Type B pancreatic cell (in vitro differentiated cells): ENCODE measurements at places on chromosomes 16 and 17.

DNA sequence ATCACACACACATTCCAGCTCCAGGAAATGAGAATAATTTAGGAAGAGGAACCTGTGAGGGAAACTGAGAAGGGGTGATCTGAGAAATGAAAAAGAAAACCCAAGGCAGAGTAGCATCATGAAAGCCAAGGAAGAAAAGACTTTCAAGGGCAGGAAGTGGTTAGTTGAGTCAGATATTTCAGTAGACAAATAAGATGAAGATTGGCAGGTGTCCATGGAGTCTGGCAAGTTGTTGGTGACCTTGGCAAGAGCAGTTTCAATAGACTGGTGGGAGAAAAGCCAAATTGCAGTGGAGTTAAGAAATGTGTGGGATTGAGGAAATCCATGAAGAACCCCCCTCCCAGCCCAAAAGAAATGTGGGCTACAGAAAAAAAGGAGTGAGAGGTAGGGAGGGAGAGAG, 10.7 kb downstream of the GNAO1 start:
- no peak for DNase-seq

GRCh38 chr17:76792348-76792747, 54.4 kb downstream of the MFSD11 start:
- no peak for DNase-seq

DNA sequence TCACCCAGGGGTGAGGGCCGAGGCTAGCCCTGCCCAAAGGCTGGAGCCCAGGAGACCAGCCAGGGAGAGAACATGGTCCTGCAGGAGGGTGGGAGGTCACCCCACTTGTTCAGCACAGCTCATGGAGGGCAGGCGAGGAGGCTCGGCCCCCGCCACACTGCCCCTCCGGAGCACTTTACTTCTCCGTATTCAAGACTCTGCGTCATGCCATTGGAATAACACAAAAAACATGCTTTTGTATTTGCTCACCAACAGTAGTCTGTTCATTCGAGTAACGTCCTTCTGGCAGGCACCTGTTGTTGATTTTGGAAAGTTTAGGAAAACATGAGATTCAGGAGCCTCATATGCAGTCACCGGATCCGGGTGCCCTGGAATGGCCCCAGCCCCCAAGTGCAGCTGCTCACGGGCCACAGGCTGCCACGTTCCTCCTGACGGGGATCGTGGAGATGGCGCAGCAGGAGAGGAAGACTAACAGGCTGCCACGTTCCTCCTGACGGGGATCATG, 81.1 kb upstream of the DNAH17 start:
- no peak for DNase-seq

- DNase-seq = no peak
Measured at GRCh38 chr16:72846594-72846993, 201.3 kb downstream of the ZFHX3 start.

DNA sequence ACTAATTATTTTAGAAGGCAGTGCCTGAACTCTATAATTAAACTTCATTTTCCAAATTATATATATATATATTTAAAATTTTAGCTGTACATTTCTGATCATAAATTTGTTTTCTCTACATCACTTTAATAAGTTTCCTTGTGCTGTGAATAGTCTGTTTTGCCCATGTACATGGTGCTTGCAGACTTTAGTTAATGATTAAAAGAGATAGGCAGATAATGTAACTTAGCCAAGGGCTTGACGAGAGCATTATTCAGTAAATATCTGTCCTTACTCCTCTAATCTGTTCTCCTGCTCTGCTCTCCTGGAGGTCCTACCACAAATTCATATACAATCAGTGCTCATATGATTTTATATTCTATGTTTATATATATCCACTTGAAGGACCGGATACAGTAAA, 595.2 kb upstream of the KIF2B start:
- DNase-seq = no peak

DNA sequence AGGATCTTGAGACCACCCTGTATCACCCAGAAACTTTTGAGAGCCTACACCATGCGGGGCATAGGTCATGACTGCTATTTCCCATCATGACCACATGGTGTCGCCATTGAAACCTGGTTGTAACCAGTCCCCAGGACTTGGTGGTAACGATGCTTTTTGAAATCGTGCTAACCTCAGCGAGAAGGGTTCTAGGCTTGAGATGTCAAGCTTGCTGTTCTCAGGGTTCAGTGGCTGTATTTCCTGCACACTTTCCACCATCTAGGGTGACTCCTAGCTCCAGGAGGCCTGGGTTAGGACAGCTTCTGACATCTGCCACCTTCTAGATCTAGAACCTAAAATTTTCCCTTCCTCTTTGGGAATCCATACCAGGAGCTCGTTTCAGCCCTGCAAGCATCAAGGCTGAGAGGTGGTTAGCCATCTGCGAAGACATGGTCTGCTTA, 13.0 kb upstream of the SPNS3 start:
- DNase-seq = no peak

DNA sequence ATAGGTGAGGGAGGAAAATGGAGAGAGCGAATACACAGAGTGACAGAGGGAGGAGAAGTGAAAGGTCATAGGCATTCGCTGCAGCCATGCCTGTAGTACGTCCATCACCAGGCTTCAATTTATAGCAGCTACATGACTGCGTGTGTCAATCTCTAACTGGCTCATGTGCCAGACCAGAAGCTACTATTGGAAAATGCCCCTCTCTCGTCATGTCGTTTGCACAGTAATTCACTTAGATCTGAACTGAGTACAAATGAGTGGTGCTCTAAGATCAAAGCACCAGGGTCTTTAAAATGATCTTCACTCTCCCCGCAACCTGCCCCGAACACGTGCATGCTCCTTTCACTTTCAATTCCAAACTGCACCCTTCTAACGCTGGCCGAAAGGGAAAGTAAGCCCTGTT, 51.3 kb downstream of the ADCY9 start:
- DNase-seq = no peak

GRCh38 chr16:83574388-83574787, 233.4 kb upstream of the HSBP1 start:
- no peak for DNase-seq

GRCh38 chr16:23145608-23146007, 3.6 kb downstream of the USP31 start:
- DNase-seq = no peak

DNA sequence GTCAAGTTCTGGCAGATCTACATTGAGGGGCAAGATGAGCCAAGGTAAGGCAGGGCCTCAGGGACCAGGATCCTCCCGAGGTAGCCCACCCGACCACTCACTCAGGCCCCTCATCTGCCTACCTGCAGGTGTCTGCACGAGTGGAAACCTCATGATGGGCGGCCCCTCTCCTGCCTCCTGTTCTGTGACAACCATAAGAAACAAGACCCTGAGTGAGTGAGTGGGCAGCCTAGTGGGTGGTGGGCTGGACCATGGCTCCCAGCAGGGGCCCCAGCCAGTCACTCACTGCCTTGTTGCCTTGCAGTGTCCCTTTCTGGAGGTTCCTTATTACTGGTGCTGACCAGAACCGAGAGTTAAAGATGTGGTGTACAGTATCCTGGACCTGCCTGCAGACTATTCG, 5.4 kb downstream of the EDC4 start:
- DNase-seq = no peak

- DNase-seq = no peak
Measured at GRCh38 chr17:47621293-47622179, 28.2 kb upstream of the KPNB1 start.

- no peak for DNase-seq
Measured at GRCh38 chr17:182050-182751, 751 bp upstream of the DOC2B start.

DNA sequence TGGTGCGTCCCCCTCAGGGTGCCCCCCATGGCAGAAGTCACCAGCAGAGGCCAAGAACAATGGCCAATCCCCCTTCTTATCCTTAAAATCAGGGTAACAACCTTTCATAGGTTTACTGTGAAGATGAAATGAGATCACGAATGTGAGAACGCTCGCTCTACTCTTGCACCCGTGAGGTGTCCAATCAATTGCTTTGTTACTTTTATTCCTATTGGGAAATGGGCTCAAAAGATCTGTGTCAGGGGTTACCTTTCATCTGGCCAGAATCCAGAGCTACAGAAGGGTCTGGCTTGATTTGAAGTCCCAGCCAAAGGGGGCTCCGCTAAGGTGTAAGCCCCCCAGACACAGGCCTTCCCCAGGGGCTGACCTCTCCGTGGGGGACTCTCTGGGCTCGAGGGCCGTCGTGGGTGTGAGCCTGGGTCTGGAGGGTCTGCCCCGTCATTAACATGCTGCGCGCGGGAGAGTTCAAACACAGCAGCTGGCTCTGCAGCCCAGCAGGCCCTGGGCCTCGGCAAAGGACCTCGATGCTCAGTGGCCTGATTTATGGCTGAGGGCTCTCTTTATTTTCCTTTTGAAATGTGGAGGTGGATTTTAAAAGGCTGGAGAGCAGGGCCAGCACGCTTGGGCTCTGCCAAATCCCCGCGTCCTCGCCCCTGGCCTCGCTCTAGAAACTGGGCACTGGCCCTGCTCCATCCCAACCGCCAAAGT, 10.4 kb downstream of the ABR start:
- DNase-seq = no peak

DNA sequence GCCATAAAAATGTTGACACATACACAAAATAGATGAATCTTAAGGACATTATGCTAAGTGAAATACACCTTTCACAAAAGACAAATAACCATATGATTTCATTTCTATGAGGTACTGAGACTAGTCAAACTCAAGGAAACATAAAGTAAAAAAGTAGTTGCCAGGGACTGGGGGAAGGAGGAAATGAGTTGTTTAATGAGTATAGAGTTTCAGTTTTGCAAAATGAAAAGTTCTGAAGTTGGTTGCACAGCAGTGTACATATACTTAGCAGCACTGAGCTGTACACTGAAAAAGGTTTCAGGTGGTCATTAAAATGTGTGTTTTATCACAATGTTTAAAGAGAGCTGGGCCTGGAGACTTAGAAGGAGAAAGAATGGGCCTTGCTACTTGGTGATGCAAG, 4.7 kb upstream of the SLC13A2 start:
- no peak for DNase-seq

DNA sequence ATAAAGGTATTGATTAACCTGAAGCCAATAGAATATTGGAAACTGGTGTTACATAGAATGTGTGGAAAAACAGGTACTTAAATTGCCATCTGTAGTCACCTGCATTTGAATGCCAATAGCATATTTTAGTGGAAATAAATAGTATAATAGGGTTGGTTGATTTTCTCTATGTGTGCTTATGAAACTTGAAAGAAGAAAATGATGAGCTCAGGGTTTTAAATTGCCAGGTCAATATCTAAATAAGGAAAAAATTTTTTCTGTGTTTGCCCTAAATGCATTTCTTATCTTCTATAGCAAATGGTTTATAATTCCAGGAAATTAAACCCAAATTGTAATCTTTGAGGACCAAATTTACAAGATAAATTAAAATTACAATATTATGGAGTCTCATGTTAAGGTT, 626.6 kb downstream of the CDH8 start:
- DNase-seq = no peak

DNA sequence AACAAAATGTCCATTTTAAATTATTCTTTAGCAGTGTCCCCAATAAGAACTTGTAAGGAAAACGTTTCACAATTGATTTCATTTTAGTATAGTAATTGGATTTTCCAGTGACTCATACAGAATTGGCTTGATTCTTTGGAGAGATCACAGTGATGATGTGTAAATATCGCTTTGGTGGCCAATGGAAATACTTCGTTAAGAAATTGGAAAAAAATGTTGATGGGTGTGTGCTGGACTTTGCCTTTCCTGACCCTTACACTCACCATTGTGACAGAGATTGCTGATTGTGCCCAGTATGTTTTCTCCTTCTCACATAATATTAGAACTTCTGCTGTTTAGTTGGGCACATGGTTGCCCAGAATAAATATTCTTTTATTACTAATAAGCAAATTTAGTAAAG, 7.4 kb upstream of the EFCAB13 start:
- no peak for DNase-seq

DNA sequence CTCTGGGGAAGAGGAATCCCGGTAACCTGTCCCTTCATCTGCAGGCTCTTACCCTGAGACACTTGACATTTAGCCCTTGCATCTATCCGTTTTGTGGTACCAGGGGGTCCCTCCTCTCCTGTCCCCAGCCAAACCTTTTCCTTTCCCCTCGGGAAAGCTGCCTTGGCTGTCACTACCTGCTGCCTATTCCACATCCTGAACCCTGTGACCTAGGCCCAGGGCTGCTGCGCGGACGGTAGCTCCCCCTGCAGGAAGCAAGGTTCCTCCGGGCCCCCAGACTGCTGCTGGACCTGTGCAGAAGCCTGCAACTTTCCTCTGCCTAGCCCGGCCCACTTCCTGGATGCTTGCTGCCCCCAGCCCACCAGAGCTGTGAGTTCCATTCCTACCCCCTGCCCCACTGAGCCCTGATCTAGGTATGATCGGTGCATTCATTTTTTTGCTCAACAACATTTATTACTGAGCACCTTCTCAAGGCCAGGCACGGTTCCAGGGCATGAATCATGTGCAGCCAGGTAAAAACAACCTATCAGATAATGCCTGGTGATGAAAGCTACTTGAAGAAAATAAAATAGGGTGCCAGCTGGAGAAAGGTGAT, 10.5 kb upstream of the ALDOA start:
- no peak for DNase-seq

GRCh38 chr16:4351880-4352279, 759 bp upstream of the PAM16 start:
- no peak for DNase-seq

GRCh38 chr17:15278924-15279477, 13.9 kb upstream of the PMP22 start:
- DNase-seq = no peak

DNA sequence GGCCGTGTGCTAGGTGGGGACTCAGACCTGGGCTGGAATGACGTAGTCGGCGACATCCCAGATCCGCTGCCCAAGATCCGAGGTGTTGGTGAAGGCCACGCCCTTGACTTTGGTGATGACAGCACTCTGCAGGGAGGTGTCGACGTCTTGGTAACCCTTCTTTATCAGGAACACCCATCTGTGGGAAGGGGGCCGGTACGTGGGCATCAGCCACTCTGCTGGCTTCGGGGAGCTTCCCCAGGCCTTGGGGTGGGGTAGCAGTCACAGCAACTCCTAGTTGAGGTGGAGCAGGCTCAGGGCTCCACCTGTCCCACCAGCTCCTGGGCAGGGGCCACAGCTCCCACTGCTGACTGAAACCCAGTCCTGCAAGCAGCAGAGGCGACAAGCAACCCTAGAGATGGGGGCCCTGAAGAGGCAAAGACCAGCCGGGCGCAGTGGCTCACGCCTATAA, 4.3 kb downstream of the P2RX5 start:
- no peak for DNase-seq

DNA sequence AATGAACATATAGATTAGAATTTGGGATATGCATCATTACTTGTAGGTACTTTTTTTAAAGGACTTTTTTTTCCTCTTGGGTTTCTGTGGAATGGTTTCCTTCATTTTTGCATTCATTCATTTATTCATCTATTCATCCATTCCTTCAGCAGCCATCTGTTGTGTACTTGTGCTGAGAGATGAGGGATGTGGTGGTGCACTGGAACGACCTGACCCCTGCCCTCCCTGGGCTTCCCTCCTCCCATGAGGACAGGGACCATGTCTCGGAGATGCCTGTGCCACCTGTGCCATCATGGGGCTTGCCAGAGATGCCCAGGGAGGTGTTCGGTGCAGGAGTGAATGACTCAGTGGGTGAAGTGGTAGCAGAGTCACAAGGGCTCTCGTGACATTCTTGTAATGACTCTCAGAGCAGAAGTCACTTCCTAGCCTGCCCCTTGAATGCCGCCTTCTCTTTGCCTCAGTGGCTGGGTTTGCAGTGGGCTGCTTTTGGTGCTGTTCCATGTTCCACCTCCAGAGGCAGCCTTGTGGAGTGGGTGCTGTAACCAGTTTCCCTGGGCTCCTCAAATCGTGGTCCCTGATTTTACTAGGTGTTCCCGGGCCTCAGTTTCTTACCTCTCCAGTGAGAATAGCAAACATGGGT, 43.9 kb downstream of the CLEC16A start:
- DNase-seq = no peak
